CD4-positive, alpha-beta memory T cell (primary cell): ENCODE measurements at places on chromosomes 6 and 20. TPM values are rescaled to one million over a fixed set of nuclear protein-coding genes. Genes with fewer than 3 reads are reported as not detected.

GRCh38 chr6:81130969-81131368, 621.5 kb downstream of the TENT5A start:
- DNase-seq: no peak

DNA sequence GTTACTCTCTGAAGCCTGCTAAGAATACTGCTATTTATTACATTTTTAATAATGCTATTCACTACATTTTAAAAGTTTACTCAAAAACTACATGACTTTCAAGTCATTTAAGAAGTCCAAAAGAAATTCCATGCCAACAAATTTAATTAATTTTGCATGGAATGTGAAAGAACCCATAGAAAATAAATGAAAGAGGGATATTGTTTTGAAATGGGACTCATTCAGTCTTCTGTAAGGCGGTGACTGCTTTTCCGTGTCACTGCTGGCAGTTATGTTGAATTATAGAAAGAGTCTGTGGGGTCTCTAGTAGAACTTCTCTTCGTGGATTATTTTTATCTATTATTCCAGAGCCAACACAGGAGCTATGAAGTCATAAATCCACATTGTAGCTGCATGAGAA, 211.2 kb downstream of the LAMA2 start:
- DNase-seq: no peak

GRCh38 chr20:373171-373890, 7.2 kb upstream of the TRIB3 start:
- DNase-seq: no peak

DNA sequence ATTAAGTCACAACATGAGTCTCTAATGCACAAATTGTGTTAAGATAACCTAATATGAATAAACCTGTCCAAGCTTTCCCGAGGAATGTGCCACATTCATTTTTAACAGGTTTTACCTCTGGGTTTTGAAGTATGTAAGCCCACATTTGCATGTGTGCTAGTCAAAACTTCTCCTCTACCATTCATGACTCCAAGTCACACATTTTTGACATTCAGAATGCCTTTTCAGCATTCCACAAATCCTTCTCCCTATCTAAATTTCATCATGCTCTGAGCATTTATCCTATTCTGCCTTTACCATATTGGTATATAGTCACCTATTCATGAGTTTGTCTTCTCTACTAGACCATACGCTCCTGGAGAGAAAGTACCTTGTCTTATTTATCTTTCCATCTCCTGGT, 56.5 kb downstream of the ADGRF5 start:
- DNase-seq: no peak

BPIFB2 gene
- total RNA-seq: not detected

- DNase-seq: no peak
Measured at GRCh38 chr6:107689190-107689589, 134.9 kb downstream of the SCML4 start.

HLA-DMA gene
- total RNA-seq: 10.2 TPM

DNA sequence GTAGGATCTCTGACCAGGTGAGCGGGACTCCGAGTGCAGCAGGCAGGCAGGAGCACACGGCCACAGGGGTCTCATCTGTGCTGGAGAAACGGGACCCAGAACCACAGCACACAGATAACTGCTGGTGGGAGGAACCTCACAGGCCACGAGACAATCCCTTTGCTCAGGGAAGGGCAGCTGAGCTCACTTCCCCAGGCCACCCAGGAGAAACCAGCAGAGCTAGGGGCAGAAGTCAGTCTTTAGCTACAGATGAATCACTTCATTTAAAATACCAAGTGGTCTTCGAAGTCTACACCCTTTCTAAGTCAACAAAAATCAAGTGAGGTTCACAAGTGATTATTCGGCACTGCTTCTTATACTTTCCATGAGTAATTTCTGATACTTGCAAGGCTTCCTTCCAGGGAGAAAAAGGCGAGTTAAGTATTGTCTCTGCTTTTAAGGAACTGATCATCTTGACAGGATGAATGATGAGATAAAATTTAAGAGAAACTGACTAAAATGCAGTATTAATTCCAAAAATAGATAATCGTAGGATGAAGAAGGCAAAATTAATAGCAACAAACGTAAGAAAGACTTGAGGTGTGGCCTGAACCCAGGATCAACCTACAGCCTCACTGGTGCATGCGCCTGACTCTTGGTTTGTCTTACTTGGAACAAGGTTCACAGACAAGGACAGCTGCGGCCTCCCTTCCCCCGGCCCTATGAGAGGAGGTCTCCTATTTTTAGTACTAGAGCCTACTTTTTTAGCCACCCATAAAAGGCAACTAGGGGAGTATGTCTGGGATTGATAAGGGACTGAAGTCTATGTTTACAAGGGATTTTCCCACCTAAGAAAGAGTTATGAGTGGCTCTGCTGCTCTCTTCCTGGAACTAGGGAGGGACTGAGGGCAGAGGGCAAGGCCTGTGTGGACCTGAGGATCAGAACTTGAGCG, 233.6 kb downstream of the TTLL2 start:
- no peak for DNase-seq
